ENCODE measurements at places on chromosomes 11 and 22.
A peak's percentile ranks its signal among the peaks of the same experiment; 100 is the strongest.

- DNase-seq: no peak
These were observed 15.7 kb downstream of the LGR4 start for GRCh38 chr11:27456795-27457329.

DNA sequence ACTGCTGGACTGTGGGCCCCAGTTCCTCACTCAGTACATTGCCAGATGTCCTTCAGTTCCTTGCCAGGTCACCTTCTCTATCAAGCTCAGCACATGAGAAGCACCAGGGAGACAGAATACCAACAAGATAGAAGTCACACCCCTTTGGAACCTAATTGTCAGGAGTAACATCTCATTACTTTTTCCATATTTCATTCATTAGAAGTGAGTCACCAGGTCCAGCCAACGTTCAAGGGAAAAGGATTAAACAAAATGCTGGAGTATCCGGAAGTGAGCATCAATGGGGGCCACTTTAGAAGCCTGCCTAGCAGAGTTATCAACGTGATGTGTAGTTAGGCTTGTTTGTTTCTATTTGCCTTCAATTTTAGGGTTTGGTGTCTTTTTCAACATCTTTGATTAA, 569.3 kb downstream of the MIAT start:
- DNase-seq: no peak

DNA sequence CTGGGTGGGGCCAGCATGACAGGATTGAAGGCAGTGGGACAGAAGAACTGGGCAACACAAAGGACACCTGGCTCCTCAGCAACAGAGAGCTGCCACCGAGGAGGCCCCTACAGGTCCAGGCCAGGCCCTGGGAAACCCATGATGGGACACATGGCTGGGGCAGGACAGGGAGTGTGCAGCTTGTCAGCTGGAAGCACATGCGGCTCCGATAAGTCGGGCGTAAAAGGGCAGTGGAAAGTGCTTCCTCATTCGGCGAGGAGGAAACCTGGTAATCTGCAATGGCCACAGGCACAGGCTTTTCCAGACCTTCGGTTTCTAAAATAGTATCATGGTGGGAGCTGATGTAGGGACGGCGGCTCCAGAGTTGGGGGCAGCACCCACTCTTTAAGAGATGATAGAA, 16.5 kb downstream of the GNAZ start:
- no peak for DNase-seq

DNA sequence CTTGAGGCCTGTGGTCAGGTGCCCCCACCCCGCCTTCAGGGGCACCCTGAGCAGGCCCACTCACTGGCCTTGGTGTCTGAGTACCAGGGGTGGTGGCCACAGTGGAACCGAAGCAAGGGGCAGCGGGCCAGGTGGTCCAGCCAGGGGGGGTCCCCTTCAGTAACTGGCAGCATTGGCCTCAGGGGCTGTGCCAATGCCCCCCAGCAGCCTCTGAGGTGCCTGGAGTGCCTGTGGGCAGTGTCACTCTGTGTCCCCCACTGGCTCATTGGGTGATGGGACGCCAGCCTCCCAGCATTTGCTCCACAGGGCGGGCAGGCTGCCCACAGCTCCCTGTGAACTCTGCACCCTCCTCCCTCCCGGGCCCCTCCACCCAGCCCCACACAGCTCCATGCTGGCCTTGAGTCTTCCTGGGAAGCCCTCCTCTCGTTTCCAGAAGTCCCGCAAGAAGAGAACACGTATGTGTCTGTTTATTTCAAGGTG, 29.5 kb upstream of the CARS1 start:
- DNase-seq: no peak

DNA sequence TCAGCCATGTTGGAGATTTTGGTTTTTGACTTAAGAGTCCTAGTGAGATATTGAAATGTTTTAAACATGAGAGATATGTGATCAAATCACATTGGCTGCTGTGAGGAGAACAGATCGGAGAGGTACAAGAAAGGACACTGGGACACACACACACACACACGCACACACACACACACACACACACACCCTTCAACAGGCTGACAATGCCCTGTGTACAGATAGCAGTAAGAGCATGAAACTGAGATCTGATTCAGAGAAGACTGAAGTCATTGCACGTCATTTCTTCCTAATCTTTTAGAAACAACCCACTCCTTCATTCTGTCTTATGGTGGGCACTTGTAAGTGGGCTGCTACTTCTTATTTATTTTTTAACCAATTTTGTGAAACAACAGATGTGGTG, 200.5 kb upstream of the E2F8 start:
- DNase-seq: no peak

DNA sequence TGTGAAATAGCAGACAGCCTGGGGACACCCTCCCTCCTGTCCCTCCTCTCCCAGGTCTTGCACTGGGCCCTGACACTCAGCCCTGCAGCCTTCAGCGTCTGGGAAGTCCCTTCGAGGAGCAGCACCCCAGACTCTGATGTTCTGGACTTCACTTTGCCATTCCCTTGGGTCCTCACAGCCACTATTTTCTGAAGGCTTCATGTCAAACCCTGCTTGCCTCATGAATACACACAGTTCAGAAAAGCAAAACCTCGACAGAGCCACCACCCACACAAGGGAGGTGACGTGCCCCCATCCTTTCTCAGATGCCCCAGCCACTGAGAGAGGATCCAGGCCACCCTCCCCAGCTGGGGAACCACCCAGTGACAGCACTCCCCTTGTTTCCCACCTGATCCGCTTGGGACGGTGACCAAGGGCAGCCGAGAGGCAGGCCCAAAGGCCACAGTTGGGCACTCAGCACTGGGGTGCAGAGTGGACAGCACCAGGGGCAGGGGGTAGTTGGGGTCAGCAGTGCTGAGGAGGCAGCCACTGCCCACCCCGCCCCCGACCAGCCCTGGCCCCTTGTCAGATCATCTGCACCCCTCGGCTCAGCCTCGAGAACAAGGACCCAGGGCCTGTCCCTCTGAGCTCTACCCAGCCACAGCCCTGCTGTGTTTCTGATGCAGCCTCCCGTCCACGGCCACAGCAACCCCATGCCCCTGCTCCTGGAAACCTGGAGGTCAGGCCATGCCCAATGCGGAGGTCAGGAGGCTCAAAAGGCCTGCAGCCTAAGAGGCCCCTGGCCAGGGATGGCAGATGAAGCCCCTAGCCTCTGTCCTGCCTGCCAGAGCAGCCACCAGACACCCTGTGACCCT, 3.1 kb upstream of the TNNT3 start:
- no peak for DNase-seq

- peak; percentile 58 for DNase-seq
These were observed 18.6 kb upstream of the CD5 start for GRCh38 chr11:61083601-61084147.

- no peak for DNase-seq
These were observed 157.7 kb downstream of the TTC17 start for GRCh38 chr11:43516316-43516850.

- DNase-seq: no peak
These were observed 19.5 kb downstream of the CDKN1C start for GRCh38 chr11:2865922-2866577.

- DNase-seq: no peak
These were observed 45.7 kb downstream of the BCL2L13 start for GRCh38 chr22:17684245-17684644.

GRCh38 chr11:324156-324555, 3.5 kb upstream of the IFITM3 start:
- no peak for DNase-seq

DNA sequence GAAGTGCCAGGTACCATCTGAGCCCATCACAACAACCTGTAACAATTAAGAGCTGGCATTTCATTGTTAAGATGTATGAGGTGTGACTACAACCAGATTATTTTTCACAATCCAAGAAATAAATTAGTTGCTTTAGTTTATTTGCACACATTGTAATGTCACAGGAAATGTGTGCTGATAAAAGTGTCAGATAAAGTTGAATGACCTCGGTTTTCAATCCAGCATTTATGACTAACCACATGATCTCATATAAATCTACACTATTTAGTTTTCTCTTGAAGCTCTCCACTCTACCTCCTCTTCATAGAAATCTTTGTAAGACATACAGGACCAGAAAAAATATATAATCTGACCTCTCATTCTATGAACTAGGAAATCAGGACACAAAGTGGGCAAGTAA, 166.2 kb downstream of the PGR start:
- no peak for DNase-seq

DNA sequence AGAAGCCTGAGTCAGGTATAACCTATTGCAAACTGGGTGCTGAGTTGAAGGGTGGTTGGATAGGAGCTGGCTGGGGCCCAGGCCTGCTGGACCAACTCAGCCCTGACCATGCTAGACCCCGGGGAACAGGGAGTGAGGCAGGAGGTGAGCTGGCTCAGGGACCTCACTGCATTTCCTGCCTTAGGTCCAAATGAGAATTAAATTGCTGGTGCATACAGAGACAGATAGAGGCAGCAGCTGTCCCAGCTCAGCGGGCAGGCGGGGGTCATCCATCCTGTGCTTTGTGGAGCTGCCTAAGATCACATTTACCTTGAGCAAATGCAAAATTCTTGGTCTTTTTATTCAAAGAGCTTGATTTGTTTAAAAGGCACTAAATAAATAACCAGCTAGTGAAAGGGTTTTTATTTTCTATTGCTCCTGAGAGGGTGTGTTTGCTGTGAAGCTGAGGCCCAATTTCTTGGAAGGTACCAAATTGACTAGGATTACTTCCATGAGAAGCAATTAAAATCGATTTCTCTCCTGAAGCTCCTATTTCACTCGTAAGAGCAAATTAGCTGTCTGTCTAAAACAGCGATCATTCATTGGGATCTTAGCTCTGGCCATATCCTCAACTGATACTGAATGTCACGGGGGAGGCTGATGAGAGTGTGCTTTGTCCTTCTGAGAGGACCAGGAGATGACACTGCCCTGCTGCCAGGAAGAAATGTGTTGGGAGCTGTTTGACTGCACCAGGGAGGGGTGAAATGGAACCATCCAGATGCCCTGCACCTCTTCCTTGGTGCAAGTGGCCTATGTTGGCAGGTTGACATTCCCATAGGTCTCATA, 24.9 kb downstream of the USH1C start:
- DNase-seq: no peak

DNA sequence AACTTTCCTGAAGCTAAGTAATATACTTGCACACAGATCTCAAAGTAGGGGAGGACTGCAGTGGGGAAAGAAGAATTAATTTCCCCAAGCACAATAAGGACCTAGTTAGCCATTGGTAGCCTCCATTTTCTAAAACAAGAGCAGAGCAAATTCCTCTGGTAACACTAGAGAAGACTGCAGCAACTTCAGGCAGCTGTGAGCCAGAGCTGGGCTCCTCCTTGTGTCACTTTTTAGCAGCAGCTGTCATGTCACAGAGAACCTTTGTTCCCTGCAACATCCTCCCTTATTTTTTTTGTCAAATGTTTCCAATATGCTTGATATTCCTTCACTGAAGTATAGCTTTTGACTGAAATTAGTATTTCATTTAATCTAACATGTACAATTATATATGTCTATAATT, 54.4 kb downstream of the RRAS2 start:
- no peak for DNase-seq

DNA sequence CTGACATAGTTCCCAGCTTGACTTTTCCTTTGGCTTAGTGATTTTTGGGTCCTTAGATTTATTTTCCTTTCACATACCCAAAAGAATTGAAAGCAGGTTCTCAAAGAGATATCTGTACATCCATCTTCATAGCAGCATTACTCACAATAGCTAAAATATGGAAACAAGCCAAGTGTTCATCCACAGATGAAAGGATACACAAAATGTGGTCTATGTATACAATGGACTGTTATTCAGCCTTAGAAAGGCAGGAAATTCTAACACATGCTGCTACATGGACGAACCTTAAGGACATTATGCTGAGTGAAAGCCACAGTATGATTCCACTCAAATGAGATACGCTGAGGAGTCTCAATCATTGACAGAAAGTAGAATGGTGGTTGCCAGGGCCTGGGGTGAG, 171.8 kb downstream of the IGLL1 start:
- no peak for DNase-seq

- DNase-seq: no peak
These were observed 594.0 kb upstream of the TENM4 start for GRCh38 chr11:80034801-80035200.

GRCh38 chr22:45775569-45776312, 104.1 kb downstream of the ATXN10 start:
- no peak for DNase-seq

DNA sequence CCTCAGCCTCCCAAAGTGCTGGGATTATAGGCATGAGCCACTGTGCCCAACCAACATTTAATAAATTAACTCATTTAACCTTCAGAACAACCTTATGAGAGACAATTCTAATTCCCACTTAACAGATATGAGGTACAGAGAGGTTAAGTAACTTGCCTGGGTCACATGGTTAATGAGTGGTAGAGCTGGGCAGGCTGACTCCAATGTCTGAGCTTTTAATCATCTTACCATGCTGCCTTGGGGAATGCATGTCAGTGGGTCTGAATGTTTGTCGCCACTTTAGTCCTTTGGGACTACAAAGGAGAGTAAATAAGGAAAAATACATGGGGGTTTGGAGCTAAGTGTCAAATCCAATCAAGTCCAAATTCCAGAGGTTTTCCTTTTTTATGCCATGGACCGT, 11.2 kb upstream of the PIK3C2A start:
- DNase-seq: no peak

DNA sequence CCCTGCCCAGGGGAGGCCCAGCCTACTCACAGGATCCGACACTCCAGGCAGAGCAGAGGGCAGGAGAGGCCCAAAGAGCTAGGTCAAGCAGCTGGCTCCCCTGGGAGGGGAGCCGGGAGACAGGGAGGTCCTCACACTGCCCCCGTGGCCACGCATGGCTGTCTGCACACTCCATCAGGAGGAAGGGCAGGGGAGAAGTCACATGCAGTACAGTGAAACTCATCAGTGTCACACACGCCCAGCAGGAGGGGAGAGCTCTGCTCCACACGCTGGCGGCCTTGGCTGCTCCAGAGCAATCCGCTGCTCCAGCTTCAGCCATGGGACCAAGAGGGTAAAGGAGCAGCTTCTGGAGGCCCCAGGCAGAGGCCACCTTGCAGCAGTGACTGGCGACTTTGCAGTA, 14.3 kb downstream of the TCIRG1 start:
- DNase-seq: no peak

DNA sequence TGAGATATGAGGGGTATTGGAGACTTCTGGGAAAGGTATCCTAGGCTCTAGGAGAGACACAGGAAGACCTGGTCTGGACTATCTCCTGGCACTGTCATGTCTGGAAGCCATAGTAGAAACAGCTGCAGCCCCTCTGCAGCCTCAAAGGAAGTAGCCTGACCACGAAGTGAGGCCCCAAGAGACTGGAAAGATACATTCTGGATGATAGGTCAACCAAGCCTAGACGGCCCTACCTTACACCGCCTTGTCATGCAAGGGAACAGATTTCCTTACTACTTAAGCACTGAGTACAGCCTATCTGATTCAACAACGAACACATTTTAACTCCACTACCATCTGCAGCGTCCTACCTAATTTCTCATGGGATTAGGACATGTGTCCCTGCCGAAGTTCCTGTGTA, 31.1 kb downstream of the UQCR10 start:
- no peak for DNase-seq

- DNase-seq: no peak
These were observed 26.0 kb downstream of the PTPN5 start for GRCh38 chr11:18765554-18765953.

GRCh38 chr11:64352099-64352994, 6.6 kb upstream of the RPS6KA4 start:
- DNase-seq: no peak

GRCh38 chr11:93842461-93842860, 8.0 kb downstream of the VSTM5 start:
- no peak for DNase-seq

Measured in CD4-positive, alpha-beta T cell treated with Interferon alpha-2 for 1 hour (primary cell).